ENCODE measurements at places on chromosomes 3 and 15. TPM values are rescaled to one million over a fixed set of nuclear protein-coding genes. Genes with fewer than 3 reads are reported as not detected.

The CFAP100 gene
- not detected for total RNA-seq

The CASR gene
- total RNA-seq = not detected

The FSD2 gene
- total RNA-seq = not detected

The ZKSCAN7 gene
- 7.4 TPM for total RNA-seq

The BCL2A1 gene
- not detected for total RNA-seq

The POU1F1 gene
- not detected for total RNA-seq

The CHL1 gene
- total RNA-seq = not detected

The NEO1 gene
- 1.1 TPM for total RNA-seq

The SLC12A1 gene
- not detected for total RNA-seq

The CDC25A gene
- total RNA-seq = 21.8 TPM

The STAB1 gene
- not detected for total RNA-seq

The IQCF5 gene
- not detected for total RNA-seq

- DNase-seq = no peak
Observed at GRCh38 chr15:58451826-58452225, 20.0 kb downstream of the LIPC start.

GRCh38 chr3:47012342-47013230 lies 33.1 kb downstream of the NBEAL2 start:
- no peak for DNase-seq

DNA sequence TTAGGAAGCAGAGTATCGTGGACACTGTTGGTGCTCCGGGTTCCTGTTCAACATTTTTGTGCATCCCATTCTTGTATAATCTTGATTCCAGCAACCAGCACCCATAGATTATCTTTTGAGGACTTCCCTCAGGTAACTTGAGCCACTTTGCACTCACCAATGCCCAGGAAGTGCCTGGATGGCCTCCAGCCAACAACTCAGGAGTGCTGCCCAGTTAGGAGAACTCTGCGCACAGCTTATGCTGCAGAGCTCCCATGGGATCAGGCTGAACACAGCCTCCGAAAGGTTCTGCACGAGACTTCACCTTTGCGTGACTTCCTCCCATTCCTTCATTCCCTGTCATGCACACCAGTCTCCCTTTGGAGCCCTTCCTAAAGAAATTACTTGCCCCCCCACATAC lies 64.3 kb upstream of the LRRN1 start:
- no peak for DNase-seq

DNA sequence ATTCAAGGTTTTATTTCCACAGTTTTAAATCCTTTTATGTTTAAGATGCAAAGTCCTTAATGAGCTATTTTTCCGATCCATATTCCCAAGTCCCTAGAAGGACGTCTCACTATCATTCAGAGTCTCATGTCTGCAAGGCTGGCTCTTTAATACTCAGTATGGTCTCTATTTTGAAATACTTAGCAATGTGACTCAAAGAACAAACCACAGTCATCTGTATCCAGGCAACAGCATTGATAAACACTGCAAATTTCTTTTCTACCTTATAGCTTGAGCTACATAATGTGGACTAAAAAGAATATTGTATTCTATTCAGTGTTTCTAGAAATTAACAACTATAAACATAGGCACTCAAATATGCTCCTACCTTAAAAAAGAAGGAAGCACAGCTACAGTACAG lies 588.3 kb upstream of the NAALADL2 start:
- peak; percentile 80 for DNase-seq

- no peak for DNase-seq
Observed at GRCh38 chr15:69433831-69434230, 18.8 kb upstream of the RPLP1 start.

DNA sequence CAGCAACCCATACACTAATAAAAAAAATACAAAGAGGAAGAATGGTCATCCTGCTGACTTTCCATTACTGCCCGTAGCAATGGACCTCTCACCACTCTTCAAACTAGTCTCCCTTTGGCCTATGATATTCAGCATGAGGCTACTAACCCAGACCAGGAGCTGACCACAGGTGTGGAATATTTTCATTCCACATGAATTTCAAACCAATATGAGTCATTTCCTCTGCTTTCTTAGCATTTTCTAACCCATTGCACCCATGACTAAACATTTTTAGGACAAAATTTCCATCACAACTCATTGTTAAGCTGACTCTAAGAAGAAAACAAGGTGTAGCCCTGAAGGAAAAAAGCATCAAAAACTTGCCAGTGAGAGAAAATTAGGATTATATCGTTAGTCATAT lies 34.0 kb upstream of the ZPLD1 start:
- DNase-seq = peak; percentile 91

DNA sequence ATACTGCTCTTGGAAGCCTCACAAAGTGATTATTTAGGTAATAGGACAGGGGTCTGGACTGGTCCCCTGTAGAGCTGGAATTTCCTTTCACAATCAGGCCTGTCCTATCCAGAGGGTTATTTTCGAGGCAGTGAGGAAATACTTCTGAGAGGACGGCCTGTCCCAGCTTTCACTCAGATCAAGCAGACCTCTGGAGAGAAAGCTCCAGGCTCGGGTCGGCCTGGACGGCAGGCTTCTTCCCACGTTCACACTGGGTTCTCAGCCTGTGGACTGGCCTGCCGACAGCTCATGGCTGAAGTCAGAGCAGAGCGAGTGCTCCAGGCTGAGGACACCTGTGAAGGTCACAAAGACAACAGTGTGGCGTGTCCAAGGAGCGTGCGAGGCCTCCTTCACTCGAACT lies 405.3 kb downstream of the VPS13C start:
- no peak for DNase-seq

GRCh38 chr3:43674345-43675085 lies 16.2 kb upstream of the ABHD5 start:
- DNase-seq = peak; percentile 68

GRCh38 chr3:69647511-69648110 lies 91.7 kb upstream of the MITF start:
- no peak for DNase-seq

DNA sequence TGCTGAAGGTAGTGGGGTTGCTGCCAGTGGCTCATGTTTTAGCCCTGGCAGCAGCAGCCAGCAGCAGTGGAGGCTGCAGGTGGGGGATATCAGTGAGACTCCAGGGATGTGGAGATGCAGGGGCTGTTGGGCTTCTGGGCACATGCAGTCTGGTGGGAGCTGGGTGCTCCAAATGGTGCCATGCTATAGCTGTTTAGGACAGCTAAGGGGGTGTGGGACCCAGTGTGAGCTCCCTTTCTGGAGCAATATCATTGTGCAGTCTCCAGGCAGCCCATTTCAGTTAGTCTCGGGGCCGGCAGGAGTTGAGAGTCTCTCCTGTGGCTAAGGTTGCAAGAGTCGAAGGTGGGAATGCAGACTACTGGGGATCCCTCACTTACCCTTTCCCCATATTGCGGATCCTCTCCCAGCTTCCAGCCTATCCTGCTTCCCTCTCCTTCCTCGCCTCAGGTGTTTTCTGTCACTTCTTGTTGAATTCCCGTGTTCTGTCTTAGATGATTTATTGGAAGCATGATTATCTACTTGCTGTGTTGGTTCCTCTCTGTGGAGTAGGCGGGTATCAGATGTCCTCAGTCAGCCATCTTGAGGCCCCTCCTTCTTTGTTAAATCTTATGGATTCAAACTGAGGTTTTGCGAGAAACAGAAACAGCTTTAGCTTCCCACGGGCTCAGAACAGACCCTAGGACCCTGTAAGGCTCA lies 112.0 kb downstream of the FAM43A start:
- DNase-seq = no peak

- DNase-seq = peak; percentile 70
Observed at GRCh38 chr15:25501828-25502446, 63.1 kb upstream of the UBE3A start.

- no peak for DNase-seq
Observed at GRCh38 chr3:195015021-195015420, 255.9 kb downstream of the XXYLT1 start.

- peak; percentile 27 for DNase-seq
Observed at GRCh38 chr3:120742849-120743365, 363 bp downstream of the GTF2E1 start.

- peak; percentile 97 for DNase-seq
Observed at GRCh38 chr15:99708563-99708962, 24.7 kb downstream of the LYSMD4 start.

DNA sequence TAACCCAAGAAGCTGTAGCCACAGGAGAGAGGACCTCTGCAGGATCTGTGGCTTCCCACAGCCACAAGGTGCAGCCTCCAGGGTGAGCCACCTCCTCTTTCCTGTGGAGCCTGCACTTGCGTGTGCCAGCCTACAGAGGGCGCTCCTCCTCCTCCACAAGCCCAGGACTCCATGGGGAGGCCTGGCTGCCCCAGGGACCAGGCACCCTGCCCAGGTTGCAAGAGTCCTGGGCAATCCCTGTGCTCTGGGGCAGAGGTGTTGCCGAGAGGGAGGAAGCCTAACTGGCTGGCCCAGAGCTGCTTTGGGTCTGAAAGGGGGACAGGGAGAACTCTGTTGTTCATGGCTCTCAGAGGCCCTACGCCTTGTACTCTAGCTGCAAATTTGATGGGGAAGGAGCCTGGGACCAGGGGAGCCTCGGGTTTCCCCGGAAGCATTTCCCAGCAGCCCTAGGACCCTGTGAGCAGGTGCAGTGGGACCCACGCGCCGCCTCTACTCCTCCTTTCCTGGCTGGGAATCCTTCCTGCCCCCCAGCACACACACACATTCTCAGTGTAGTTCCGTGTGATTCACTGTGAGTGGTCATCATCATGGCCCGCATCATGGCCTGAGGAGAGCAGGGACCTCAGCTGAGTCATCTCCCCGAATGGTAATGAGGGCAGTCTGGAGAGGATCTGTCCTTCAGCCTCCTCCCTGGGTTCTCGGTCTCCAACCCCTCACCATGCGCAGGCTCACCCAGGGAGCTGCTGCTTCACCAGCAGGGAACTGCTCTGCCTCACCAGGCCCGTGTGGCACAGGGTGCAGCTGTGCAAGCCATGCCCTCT lies 24.3 kb downstream of the TBC1D21 start:
- peak; percentile 96 for DNase-seq

- peak; percentile 27 for DNase-seq
Observed at GRCh38 chr15:51924156-51925068, 47.2 kb downstream of the LEO1 start.

DNA sequence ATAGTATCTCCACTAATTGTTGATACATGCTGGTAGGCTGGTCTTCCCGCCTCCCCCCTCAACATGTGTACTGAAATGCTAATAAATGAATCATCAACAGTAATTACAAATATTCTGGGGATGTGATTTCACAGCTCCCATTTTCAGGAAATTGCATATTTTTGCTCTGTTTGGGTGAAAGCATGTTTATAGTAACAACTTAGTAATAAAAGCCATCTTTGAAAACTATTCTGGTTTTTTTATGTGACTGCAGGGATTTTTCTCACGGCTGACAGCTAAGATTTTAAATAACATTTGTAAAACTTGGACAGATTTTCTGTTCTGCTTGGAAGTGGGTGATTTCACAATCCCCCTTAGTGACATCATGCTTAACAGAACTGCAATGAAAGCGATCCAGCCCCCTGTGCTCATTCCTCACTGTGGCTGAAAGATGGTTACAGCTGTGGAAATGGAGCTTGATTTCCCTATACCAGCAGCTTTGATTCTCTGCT lies 25.6 kb upstream of the FAM174B start:
- DNase-seq = peak; percentile 89

- DNase-seq = no peak
Observed at GRCh38 chr3:192867645-192868044, 50.0 kb downstream of the MB21D2 start.

DNA sequence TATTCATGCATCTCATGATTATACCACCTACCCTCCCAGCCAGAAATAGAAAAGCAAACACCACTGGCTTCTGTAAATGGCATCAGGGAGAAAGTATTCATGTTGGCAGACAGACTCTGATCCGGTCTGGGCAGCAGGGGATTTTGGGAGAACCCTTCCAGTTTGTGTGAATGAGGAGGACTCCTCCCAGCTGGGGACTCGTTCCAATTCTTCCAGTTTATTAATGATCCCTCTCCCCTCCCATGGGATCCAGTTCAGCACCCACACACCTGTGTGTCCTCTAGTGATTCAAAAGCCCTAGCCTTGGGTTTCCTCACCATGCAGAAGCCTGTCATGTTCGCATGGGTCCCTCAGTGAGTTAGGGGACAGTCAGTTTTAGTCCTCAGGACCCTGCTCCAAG lies 110.9 kb downstream of the IQSEC1 start:
- DNase-seq = no peak

- DNase-seq = no peak
Observed at GRCh38 chr15:63008333-63009049, 34.1 kb upstream of the TPM1 start.

All from LHCN-M2 (cell line).